Body of pancreas (tissue), 4 donors: ENCODE measurements at places on chromosomes 3 and 15.

DNA sequence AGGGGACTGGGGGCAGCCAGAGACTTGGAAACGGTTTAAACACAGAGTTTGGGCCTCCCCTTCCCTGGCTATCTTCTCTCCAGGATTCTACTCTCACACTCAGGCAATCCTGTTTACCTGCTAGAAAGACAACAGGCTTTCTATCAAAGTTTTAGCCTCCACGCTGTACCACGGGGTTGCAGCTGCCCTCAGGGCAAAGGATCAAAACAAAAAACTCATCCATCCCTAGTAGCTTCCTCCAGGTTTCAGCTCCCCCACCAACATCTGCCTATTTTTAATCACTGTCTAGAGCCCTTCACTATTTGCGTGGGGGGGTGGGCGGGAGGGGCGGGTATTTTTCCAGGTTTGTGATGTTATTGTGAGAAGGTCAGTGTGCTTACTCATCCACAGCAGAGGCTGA, 286.8 kb upstream of the TRIM42 start:
- no peak for DNase-seq

- no peak for DNase-seq
These were observed 39.9 kb downstream of the TGFBR2 start for GRCh38 chr3:30646181-30646876.

- DNase-seq: no peak
These were observed 2.3 kb upstream of the CMC1 start for GRCh38 chr3:28239108-28239507.

DNA sequence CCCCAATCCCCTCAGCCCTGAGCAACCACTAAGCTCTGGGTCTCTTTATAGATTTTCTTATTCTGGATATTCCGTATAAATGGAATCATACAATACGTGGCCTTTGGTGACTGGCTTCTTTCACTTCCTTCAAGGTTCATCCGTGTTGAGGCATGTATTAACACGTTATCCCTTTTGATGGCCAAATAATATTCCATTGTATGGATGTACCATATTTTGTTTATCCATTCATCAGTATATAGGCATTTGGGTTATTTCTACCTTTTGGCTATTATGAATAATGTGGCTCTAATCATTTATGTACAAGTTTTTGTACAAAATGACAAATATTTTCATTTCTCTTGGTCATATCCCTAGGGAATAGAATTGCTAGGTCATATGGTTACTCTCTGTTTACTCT, 284.4 kb downstream of the FAM43A start:
- DNase-seq: no peak

GRCh38 chr3:139317660-139318430, 26.0 kb upstream of the MRPS22 start:
- DNase-seq: no peak

GRCh38 chr3:189204167-189204866, 32.5 kb downstream of the TPRG1 start:
- DNase-seq: no peak

GRCh38 chr3:193040836-193041672, 123.4 kb upstream of the MB21D2 start:
- DNase-seq: peak; percentile 5

GRCh38 chr3:115626006-115626409, 2.7 kb downstream of the GAP43 start:
- DNase-seq: no peak

- DNase-seq: no peak
These were observed 29.3 kb upstream of the MAGEF1 start for GRCh38 chr3:184741259-184741556.

GRCh38 chr3:193978030-193978429, 157.9 kb upstream of the HES1 start:
- no peak for DNase-seq

GRCh38 chr15:57677204-57677603, 29.3 kb upstream of the POLR2M start:
- no peak for DNase-seq

DNA sequence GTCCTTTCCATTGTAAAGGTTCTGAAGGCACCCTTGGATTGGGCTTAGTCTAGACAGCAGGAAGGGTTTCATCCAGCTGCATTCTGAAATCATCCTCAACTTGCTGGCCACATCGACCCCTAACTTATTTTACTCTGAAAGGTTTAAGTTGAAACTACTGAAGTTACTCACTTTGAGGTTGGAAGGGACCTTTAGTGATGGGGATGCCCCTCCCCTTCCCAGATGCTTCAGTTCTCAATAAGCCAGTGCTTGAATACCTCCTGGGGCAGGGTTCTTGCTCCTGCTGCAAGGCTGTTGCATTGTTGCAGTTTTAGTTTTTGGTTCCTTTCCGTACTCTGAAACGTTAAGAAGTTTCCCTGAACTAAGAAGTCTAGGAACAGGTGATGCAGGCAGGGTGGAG, 26.4 kb downstream of the FGD5 start:
- DNase-seq: no peak

- no peak for DNase-seq
These were observed 1.4 kb downstream of the FGD5 start for GRCh38 chr3:14820156-14820555.

DNA sequence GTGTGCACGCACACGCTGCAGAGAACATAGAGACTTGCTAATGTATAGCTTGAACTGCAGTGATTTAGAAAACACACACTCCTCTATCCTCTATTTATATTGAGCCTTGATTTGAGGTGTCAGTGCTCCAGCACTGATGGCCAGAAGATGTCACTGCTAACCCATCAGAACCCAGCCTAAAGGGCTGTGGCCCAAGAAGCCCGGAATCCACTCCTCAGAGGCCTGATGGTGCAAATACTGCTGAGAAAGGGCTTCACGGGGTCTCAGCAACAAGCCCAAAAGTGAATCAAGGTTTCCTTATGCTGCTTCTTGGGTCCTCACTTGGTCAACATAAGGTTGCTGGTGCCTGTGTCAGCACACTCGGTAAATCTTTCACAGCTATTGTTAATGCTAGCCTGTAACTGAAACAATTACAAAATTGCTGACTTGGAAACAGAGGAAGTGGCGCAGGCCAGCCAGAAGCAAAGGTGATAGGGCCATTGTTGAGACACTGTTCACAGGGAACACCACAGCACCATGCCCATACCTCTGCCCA, 60.3 kb downstream of the HEG1 start:
- peak; percentile 55 for DNase-seq

DNA sequence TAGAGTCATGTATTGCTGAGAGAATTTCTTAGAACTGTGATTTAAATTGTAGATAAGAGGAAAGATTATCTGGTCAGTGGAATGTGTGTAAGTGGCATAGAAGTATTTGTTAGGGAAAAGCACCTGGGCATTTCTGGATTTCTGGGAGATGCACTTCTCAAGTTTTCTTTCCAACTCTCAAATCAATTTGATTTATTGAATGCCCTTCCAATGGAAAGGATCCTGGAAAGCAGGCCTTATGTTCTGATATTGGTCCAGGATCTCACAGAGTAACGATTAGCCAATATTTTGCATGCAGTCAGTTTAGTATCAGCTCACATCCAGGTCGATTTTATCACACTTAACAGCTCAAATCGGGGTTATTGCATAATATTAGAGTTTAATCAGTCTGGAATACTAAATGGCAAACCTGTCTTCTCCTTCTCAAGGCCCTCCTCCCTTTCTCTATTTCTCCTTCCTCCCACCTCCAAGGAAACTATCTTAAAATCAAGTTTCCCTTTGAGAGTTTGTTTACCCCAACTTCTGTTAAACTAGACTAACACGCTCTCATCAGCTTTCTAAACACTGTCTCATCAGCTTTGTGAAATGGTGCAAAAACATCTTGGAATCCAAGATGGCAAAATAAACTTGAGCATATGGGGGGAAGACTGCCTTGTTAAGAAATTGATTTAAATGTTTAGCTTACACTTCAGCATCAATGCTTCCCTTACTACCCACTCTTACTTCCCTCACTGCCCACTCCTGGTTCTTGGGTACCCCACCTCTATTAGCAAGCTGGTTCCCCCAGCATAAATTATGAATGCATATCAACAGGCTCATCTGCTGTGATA, 9.5 kb downstream of the SOX2 start:
- DNase-seq: no peak

DNA sequence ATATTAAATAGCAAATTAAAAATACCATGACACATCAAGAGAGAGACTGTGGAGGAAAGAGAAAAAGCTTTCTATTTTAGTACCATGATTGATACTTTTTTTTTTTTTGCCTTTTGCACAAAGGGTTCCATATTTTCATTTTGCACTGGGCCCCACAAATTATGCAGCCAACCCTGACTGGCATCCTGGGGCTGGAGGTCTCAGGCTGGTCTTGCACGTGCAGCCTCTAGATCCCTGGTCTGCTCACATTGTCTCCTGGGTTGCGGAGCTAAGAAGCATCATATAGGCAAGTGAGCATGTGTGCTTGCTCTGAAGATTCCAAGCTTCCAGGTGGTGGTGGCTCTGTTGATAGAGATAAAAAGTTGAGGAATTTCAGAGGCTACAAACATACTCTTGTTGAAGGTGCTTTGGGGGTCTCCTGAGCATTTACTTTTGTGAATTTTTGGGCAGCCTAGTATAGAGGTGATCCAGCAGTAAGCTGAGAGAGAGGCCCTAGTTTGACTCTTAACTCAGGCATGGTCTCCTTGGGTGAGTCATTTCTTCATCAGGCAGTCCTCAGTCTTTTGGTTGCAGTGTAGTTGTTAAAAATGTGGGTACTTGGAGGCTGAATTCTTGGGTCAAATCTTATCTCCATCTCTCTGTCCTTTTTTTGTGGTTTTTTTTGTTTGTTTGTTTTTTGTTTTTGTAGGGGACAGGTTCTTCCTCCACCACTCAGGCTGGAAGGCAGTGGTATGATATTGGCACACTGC, 31.3 kb downstream of the SMAD3 start:
- no peak for DNase-seq

GRCh38 chr3:42419563-42419962, 9.2 kb upstream of the LYZL4 start:
- DNase-seq: no peak

GRCh38 chr3:29511701-29512100, 230.8 kb downstream of the RBMS3 start:
- DNase-seq: no peak

DNA sequence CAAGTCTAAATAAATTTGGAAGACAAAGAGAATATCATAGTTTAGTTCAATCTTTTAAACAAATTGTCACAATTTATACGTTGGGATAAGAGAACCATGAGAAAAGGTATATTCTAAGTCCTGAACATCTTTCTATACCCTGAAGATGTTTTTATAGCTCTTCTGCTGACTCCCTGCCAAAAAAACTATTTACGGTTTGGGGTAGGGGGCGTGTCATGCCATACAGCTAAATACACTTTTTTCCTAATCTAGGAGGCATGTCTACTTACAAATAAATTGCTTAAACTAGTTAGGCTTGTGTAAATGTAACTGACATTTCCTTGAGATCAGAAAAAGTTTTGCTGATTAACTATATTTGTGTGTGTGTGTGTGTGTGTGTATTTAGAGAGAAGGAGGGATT, 163.3 kb downstream of the PGPEP1L start:
- no peak for DNase-seq

GRCh38 chr3:68751888-68752287, 180.5 kb downstream of the TAFA4 start:
- no peak for DNase-seq

DNA sequence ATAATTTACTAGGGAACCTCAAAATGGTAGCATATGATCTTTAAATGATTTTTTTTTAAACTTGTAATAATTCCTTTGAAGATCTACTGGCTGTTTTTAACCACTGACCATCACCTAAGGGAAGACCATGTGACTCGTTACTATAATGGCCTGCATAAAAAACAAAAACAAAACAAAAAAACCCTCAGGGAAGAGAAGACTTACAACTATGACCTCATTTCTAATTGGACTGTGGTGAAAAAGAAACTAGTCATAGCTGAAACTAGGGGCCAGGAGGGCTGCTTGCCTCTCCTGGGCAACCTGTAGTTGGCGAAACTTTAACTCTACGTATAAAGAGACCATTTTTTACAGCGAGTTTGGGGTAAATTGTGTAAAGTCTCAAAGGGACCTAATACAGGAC, 23.0 kb downstream of the PAQR9 start:
- no peak for DNase-seq

DNA sequence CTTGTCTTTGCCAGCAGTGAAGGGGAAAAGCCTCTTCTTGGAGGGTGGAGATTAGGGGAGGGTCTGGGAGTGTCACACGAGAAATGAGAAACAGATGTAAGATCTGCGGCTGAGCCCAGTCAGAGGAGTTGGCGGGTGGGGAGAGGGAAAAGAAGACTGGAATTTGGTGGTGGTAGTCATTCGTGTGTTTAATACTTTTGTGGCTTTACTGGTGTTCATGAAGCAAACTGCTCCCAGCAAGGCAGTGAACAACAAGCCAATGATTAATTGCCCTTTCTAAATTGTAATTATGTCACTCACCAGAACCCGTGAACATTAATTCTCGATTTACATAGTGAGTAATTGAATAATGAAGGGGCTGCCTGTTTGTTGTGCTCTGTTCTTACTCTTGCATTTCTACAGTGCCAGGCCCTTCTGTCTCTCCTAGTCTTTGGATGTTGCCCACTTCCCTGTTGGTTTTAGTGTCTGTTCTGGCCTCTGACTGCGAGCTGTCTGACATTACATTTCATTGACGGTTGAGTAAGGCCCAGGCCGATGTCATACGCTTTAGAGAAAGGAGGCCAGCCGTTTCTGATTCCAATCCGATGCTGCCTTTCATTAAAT, 78.0 kb downstream of the CHCHD6 start:
- DNase-seq: no peak

GRCh38 chr3:25820366-25820765, 30.5 kb downstream of the OXSM start:
- no peak for DNase-seq

- no peak for DNase-seq
These were observed 115.3 kb downstream of the POLR2M start for GRCh38 chr15:57821826-57822225.

DNA sequence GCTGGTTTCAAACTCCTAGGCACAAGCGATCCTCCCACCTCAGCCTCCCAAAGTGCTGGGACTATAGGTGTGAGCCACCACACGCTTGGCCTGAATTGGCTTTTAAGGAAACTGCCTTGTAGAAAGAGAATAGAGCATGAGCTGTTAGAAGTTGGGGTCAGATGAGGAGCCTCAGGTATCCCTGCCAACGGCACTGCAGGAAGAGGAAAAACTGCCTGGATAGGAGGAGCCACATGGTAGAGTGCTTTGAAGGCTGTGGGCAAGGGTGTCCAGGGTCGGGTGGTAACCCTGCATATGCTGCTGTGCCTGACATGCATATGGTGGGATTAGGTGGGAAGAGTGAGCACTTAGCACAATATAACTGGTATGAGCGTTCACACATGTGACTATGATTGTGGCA, 55.0 kb downstream of the BSN start:
- DNase-seq: no peak

DNA sequence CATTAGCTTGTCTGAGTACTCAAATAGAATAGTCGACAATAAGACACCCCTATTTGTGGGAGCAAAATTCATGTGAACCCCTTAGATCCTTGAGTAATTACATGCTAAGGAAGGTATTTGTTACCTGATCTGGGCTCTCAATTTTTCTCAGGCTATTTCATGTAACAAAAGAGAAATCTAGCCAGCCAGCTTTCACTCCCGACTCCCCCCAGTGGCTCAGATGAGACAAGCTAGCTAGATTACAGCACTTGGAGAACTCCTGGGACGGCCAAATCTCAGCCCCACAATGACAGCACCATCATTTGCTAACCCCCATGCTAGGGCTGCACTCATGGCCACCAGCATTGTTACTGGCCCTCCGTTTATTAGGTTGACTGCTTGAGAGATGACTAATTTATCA, 41.3 kb downstream of the GLDN start:
- DNase-seq: peak; percentile 36

GRCh38 chr3:136042608-136043221, 77.2 kb downstream of the PPP2R3A start:
- DNase-seq: no peak

GRCh38 chr3:5310509-5310908, 123.0 kb downstream of the EDEM1 start:
- no peak for DNase-seq

- DNase-seq: no peak
These were observed 6.0 kb downstream of the LINS1 start for GRCh38 chr15:100595964-100596363.
